ENCODE measurements at places on chromosomes 5 and 9. TPM values are rescaled to one million over a fixed set of nuclear protein-coding genes. Genes with fewer than 3 reads are reported as not detected.

The GPRIN1 gene
- 0.37 TPM for total RNA-seq

The COL23A1 gene
- 11.3 TPM for total RNA-seq

The PNPLA7 gene
- total RNA-seq: 13.0 TPM

The RGS14 gene
- 4.2 TPM for total RNA-seq

The LRRC19 gene
- not detected for total RNA-seq

The POC5 gene
- total RNA-seq: 3.2 TPM

The IFNB1 gene
- not detected for total RNA-seq

The SLC1A3 gene
- 44.5 TPM for total RNA-seq

The CDKN2A gene
- total RNA-seq: 0.37 TPM

The ABL1 gene
- total RNA-seq: 48.2 TPM

The CPLANE1 gene
- 9.6 TPM for total RNA-seq

The APBA1 gene
- total RNA-seq: 5.2 TPM

The MPDZ gene
- 84.3 TPM for total RNA-seq
